ENCODE measurements at places on chromosomes 6 and 20. TPM values are rescaled to one million over a fixed set of nuclear protein-coding genes. Genes with fewer than 3 reads are reported as not detected.

Gene PNPLA1
- 0.11 TPM for polyA plus RNA-seq

DNA sequence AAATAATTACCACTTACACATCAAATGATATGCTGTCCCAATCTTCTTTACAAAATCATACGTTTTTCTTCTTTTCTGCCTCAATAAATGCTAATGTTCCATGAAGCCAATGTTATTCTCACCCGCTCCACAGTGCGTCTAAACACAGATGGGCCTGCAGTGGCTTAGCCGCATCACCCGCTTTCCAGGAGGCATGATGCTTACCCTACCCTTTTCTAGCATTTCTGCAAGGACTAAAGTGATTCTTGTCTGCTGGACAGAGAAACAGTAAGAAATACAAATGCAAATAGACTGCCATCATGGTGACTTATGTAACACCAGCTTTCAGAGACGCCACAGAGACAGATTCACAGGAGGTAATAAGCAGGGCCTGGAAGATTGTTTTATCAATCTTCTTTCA, 104.4 kb downstream of the RNASET2 start:
- no peak for DNase-seq

- no peak for DNase-seq
Observed at GRCh38 chr6:31663961-31664789, 622 bp downstream of the GPANK1 start.

DNA sequence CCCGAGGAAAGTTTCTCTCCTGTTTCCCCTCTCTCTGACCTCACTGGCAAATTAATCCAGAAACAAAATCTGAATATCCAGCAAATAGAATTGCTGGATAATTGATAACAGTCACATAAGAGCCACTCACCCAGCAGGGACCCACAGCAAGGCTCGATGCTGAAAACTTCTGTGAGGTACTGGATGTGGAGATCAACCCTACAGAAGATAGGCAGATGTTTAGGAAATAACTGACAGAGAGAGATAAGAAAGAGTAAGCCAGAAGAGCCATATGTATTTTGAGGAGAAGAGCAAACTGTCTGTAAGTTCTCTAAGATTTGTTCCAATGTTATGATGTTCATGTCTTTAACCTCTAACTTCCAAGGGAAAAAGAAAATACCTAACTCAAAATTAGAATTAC, 59.7 kb downstream of the PKHD1 start:
- DNase-seq = no peak

DNA sequence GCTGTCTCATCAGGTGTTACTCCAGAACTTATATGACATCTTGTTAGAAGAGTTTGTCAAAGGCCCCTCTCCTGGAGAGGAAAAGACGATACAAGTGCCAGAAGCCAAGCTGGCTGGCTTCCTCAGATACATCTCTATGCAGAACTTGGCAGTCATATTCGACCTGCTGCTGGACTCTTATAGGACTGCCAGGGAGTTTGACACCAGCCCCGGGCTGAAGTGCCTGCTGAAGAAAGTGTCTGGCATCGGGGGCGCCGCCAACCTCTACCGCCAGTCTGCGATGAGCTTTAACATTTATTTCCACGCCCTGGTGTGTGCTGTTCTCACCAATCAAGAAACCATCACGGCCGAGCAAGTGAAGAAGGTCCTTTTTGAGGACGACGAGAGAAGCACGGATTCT, 43.7 kb upstream of the SMIM28 start:
- no peak for DNase-seq

DNA sequence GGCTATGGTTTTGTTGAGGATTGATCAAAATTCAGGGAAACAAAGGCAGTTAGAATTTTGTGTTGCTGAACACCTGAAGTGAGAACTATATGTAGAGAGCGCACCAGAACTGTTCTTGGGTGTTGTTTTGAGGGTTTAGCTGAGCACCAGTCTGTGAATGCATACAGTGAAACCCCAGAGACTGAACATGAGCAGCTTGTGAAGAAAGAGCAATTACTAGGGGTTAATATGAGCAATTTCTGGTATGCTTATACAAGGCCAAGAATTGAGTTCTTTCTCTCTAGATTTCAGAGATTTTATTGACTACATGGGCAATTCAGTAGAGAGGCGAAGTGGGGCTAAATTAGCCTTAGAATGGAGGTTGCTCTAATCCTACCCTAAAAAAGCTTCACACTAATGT, 93.9 kb downstream of the CD2AP start:
- DNase-seq = no peak

Data from left lung (tissue), 14 donors.